ENCODE measurements at places on chromosomes 5 and 9.

GRCh38 chr9:36222449-36222848 lies 31.7 kb downstream of the CLTA start:
- no peak for DNase-seq

DNA sequence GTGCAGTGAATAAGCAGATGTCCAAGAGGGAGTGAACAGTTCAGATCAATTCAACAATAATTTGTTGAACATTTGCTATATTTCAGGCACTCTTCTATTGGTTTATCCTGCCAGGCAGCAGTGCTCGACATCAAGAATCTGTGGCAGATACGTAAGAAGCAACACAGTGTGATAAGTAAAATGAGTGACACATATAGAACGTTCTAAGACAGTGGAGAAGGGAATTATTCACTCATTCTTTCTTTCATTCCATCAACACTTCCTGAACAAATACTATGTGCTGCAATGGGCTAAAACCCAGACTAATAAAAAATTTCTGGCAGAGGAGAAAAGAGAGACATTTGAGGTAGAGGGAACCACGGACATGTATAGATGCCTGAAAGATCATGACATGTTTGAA lies 89.9 kb upstream of the GLIS3 start:
- no peak for DNase-seq

DNA sequence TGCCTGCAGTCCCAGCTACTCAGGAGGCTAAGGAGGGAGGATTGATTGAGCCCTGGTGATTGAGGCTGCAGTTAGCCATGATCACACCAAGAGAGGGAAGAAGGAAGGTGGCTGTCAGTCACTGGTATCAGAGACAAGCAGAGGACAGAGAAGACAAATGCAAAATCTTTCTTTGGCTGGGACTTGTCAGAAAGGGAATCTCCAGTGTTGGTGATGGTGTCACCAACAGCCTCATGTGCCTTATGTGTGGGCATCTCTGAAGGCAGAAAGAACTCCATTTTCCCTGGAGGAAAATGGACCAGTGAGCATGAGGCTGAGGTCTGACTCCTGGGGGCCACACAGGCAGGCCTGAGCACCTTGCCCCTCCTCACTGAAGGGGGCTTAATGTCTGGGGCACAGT lies 12.1 kb upstream of the RNF183 start:
- DNase-seq: no peak

DNA sequence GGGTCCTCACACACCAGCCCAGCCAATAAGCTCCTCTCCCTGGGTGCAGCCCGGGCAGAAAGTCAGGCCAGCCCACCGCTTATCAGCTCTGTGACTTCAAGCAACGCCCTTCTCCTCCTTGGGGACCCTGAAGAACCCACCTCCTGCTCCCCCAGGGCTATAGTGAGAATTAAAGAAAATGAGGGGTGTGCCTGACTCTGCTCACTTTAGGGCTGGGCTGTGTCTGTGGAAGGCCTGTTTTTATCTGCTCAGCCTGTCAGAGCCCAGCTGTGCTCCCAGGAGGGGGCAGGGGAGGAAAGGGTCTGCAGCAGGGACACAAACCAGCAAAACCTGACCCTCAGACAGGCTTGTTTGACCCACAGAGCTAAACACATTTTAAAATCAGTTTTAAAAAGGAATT lies 3.9 kb downstream of the GPRIN1 start:
- DNase-seq: no peak

- DNase-seq: peak; percentile 21
These were observed 3.2 kb upstream of the ACOT12 start for GRCh38 chr5:81397176-81397575.

DNA sequence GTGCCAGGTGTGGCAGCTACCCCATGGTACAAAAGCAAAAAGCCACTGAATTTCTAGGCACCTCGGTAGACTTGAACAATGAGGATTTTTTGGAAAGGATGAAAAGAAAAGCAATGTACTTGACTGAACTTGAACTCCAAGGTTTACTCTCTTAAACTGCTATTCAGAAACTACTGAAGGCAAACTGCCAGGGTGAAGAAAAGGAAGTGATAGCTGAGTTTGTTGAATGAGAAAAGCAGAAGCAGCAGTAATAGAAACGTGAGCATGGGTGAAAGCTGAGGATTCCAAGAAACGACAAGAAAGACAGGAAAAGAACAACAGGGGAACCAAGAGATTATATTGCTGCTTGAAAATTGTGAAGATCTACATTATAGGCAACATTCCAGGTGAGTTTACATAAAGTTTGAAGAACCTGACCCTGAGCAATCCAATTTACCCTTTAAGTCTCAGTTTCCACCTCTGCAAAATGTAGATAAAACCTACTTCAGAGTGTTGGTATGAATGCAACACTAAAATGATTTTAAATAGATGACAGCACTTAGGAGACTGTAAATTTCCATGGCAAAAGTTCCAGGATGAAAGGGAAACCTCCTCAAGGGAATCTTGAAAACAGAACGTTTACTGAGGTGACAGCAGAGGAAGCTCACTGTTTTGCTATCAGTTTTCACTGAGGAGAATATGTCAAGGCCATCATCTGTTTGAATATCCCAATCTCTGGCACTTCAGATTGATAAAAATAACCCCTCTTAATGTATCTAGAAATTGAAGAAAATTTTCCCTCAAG lies 245.8 kb downstream of the SPATA31D1 start:
- no peak for DNase-seq

GRCh38 chr5:73673161-73673591 lies 47.2 kb downstream of the ARHGEF28 start:
- DNase-seq: peak; percentile 35

Data from hematopoietic multipotent progenitor cell treated with erythropoietin and hydrocortisone succinate and interleukin-3 and kit ligand, for 8 days (in vitro differentiated cells).